ENCODE measurements at places on chromosomes 4 and X.
A peak's percentile ranks its signal among the peaks of the same experiment; 100 is the strongest.

DNA sequence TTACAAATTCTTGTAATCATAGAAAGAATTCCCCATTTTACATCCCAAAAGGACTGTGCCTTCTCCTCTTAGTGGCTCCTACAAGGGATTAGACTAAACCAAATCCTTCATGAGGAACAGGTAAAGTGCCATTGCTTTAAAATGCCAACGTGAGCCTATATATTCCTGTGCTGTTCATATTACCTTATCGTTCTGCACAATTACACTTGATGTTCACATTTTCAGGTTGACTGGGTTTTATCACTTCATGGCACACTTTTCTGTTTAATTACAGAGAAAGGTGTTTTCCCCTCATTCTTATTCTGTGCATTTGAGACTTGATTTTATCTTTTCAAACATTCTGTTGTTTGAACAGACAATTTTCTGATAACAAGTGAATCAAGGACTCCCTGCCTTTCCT is 645.6 kb upstream of the FTHL17 start:
- H3K4me1 ChIP-seq: no peaks in the 10 kb centered on the region
- no peaks in the 10 kb centered on the region for H3K27me3 ChIP-seq
- no peak overlapping the region for H3K27ac ChIP-seq
- H3K4me3 ChIP-seq: no peak overlapping the region
- no peaks in the 10 kb centered on the region for H3K36me3 ChIP-seq

DNA sequence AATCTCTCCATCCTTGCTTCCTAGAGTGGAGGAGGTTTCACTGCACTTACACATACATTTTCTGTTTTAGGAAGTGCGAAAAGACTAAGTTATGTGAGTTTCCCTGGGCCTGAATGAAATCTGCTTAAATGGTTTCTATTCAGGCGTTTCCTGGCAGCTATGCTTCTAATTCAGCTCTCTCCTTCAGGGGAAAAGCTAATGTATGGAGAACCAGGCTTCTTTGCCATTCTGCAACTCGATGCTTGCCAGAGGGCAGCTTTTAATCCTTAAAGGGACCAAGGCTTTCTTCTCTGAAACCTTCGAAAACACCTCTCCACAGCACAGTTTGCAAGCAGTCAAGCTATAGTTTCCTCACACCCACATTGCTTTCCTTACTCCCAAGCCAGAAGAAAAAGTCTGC is 89.5 kb upstream of the ARX start:
- no peak overlapping the region for H3K27ac ChIP-seq
- H3K4me3 ChIP-seq: no peak overlapping the region
- no peaks in the 10 kb centered on the region for H3K36me3 ChIP-seq
- no peaks in the 10 kb centered on the region for H3K27me3 ChIP-seq
- H3K4me1 ChIP-seq: no peaks in the 10 kb centered on the region

DNA sequence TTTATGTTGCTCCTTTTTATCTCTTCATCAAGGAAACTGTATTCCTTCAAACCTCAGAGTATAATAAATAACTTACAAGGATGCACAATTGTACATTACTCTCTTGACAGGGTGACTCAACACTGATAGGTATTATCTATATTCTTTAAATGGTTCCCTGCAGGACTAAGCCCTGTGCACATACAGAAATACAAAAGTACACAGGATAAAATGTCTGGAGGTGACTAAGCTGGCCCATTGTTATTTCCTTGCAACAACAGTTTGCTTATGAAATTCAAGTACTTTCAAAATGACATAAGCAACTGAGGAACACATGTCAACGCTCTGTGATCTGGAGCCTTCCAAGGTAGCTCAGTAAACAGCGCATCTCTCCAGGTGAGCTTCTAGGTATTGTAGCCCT is 83.8 kb upstream of the RPL34 start:
- H3K4me1 ChIP-seq: peaks cover 22% of the 10 kb centered on the region
- no peak overlapping the region for H3K4me3 ChIP-seq
- DNase-seq: no peak
- no peak overlapping the region for H3K27ac ChIP-seq

DNA sequence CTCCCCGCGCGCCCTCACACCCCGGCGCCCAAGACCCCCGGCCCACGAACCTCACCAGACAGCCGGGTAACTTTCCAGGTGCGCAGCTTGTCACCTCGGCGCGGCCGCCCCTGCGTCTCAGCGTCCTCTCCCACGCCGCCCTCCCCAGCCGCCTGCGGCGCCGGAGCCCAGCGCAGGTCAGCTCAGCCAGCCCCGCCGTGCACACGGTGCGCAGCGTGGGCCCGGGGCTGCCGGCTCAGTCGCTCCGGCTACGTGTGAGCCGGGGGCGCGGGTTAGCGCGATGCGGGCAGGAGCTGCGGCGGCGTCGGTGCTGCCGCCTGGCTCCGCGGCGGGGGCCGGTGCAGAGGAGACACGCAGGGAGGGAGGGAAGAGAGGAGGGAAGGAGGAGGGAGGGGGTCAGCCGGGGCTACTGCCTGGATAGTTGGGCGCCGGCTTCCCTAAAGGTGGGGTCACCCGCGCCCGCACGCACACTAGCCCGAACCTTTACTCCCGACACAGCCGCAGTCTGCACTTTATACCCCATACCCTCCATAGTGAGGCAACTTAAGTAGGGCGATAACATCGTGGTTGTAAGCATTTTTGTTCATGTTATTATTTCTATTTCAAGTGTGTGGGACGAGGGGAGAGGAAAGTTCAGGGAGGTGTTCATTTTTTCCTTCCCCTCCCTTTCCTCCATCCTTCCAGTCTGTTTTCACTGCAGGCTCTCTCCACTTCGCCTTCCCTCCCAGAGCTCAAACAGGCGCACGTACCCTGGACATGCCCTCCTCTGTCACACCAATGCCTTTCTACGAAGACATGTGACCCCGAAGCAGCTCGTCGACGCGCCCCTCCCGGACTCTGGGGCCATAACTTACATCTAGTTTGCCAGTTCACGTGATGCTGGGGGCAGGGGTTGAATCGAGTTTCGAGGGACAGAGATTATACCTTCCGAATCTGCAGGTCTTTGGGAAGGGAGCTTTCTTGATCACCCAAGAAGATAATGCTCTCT is at the start of gene PRKG2:
TSS of gene PRKG2 (minus strand) at position 342 of the 988 bp plus-strand sequence. CDS start 10,175 bp downstream, outside the sequence.
- H3K4me1 ChIP-seq: peaks cover 5% of the 10 kb centered on the region
- DNase-seq: no peak
- H3K4me3 ChIP-seq: peak within 1 kb of the TSS; percentile 7

DNA sequence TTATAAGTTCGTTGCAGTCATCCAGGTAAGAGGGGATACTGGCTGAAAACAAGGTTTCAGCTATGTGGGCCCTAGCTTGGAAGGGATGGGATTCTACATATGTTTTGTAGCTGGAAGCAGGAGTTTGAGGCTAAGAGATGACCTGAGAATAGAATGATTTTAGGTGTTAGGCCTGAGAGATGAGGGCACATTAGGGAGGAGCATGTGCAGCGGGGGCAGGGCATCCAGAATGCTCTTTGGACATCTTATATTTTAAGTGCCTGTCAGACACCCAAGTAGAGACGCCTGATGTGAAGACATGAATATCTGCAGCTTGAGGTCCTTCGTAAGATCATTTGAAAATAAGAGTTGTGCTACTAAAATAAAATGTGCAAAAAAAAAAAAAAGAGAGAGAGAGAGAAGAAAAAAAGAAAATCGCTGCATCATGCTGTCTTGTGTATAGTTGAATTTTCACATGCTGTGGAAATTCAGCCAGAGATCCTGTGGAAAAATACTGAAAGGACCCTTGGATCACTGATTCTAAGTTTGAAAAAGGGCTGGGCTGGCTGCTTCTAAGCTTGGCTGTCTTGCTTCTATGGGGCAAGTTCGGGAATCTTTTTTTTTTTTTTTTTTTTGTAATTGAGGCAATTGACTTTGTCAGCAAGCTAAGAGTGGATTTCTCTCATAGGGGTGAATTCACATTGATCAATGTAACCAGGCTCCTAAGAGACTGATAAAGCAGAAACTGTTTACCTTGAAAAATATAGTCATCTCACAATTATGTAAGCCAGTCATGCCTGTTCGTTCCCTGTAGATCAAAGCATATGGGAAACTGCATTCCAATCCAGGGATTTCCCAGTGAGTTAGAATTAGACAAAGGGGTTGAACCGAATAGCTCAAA is 341.0 kb upstream of the GATB start:
- DNase-seq: no peak
- H3K36me3 ChIP-seq: no peaks in the 10 kb centered on the region

GRCh38 chr4:123250843-123251242 is 145.8 kb upstream of the SPRY1 start:
- no peaks in the 10 kb centered on the region for H3K4me1 ChIP-seq
- H3K4me3 ChIP-seq: no peak overlapping the region
- H3K27me3 ChIP-seq: no peaks in the 10 kb centered on the region
- no peak overlapping the region for H3K27ac ChIP-seq
- H3K36me3 ChIP-seq: peaks cover under 1% of the 10 kb centered on the region
- no peak for DNase-seq

DNA sequence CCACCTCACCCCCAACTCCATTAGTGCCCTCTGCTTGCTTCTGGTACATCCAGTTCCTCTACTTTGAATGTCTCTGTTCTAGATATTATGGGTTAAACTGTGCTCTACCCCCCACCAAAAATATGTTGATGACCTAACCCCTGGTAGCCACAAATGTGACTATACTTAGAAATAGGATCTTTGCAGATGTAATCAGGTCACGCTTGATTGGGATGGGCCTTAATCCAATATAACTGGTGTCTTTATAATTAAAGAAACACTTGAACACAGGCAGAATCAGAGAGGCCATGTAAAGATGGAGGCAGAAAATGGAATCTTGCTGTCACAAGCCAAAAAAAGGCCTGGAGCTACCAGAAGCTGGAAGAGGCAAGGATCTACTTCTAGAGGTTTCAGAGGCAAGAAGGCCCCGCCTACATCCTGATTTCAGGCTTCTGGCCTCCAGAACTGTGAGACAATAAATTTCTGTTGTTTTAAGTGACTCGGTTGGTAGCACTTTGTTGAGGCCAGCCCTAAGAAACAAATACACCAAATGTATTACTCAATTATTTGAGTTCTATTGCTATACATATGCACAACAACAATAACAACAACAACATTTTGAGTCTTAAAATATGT is 220.0 kb downstream of the PPP3CA start:
- no peak overlapping the region for H3K4me3 ChIP-seq
- no peak overlapping the region for H3K27ac ChIP-seq
- no peak for DNase-seq
- no peaks in the 10 kb centered on the region for H3K36me3 ChIP-seq

GRCh38 chr4:134343656-134344055 is 142.1 kb upstream of the PABPC4L start:
- H3K27ac ChIP-seq: no peak overlapping the region
- no peaks in the 10 kb centered on the region for H3K27me3 ChIP-seq
- no peak for DNase-seq
- H3K4me3 ChIP-seq: no peak overlapping the region
- H3K4me1 ChIP-seq: no peaks in the 10 kb centered on the region
- H3K36me3 ChIP-seq: no peaks in the 10 kb centered on the region

DNA sequence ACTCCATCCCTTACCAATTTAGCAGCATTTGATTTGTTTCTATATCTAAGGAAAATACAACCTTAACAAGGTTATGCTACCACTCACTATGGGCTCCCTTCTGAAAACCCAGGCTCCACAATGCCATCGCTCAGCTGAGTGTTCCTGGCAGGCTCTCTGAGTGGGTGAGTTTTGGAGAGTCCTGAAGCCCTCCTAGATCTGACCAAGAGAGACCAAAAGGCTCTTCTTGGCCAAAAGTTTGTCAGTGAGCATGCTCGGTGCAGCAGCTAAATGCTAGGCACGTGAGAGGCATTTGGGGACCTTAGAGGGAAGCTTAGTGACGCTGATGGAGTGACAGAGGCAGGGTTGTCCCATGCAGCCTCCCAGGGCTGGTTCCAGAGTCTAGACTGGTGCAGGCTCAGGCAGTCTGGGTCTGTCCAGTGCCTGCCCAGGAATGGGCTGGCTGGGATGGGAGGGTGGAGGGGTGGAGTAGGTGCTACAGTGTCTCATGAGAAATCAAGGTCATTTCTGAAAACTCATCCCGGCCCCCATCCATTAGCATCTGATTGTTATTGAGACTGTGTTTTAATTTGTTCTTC is 346.8 kb downstream of the NR3C2 start:
- H3K4me3 ChIP-seq: no peak overlapping the region
- no peak overlapping the region for H3K27ac ChIP-seq
- no peaks in the 10 kb centered on the region for H3K4me1 ChIP-seq
- peaks cover 6% of the 10 kb centered on the region for H3K36me3 ChIP-seq
- DNase-seq: no peak
- H3K27me3 ChIP-seq: no peaks in the 10 kb centered on the region

DNA sequence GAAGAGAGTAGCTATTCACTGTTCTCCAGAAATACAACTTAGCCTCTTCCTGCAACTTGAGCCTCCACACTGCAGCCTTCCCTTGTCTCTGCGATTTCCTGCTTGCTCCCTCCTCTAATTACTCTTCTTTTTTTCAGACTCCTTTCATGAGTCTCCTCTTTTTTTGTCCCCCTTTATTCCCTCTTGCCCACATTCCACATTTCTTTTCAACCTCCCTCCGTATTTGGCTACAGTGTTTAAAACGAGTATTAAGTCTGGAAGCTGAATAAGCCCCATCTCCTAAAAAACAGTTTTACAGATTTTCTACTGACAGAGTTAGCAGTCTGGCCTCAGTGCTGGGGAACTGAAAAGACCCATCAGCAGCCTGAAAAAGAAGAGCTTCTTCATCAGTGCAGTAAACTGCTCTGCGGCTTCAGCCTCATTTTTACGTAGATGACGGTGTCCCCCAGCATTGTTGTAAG is 141.5 kb downstream of the TENM3 start:
- H3K27me3 ChIP-seq: no peaks in the 10 kb centered on the region
- no peak overlapping the region for H3K4me3 ChIP-seq
- H3K27ac ChIP-seq: no peak overlapping the region
- H3K4me1 ChIP-seq: no peaks in the 10 kb centered on the region

- H3K36me3 ChIP-seq: no peaks in the 10 kb centered on the region
- no peaks in the 10 kb centered on the region for H3K27me3 ChIP-seq
- H3K4me1 ChIP-seq: peaks cover 17% of the 10 kb centered on the region
- no peak for DNase-seq
Measured at GRCh38 chr4:139665079-139665689, 435 bp upstream of the MGST2 start.

- H3K4me1 ChIP-seq: peaks cover 10% of the 10 kb centered on the region
- no peak for DNase-seq
- H3K27ac ChIP-seq: no peak overlapping the region
- no peaks in the 10 kb centered on the region for H3K36me3 ChIP-seq
- no peaks in the 10 kb centered on the region for H3K27me3 ChIP-seq
Measured at GRCh38 chrX:39475372-39475771, 622.4 kb downstream of the BCOR start.

DNA sequence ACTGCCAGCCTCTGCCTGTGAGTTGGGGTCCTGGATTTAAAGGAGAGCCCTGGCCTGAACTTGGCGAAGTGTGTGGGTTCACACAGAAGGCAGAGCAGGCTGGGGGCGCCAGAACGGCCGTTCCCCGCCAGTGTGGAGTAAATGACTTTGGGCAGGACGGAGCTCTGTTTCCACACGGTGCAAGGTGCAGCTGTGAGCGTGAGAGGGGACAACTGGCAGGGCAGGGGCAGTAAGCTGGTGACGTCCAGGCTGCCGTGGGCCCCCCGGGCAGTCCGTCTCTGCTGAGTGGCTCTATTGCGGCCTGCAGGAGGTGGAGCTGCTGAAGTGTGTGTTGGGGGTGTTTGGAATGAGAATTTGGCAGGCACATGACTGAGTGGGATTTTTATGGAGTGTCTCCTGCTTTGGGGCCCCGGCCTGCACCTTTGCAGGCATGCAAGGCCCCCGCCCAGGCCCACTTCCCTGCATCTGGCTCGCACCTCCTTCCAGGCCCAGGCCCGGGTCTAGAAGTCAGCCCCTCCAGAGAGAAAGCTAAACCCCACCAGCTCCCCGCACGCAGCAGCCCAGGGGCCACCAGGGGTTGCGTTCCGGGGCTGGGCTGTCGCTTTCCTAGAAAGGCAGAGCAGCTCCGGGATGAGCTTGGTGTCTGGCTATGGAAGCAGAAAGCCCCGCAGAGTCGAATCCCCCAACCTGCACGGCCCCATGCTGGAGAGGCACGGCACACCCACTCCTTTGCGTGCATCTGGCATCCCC is 62.2 kb upstream of the GRPEL1 start:
- H3K36me3 ChIP-seq: no peaks in the 10 kb centered on the region
- peaks cover 2% of the 10 kb centered on the region for H3K4me1 ChIP-seq
- no peak for DNase-seq
- no peaks in the 10 kb centered on the region for H3K27me3 ChIP-seq
- no peak overlapping the region for H3K4me3 ChIP-seq

Data from CD4-positive, alpha-beta T cell (primary cell).